ENCODE measurements at places on chromosomes 7 and 10.

- DNase-seq = no peak
Observed at GRCh38 chr10:89683883-89684282, 17.5 kb upstream of the KIF20B start.

- no peak for DNase-seq
Observed at GRCh38 chr10:58998924-58999713, 177.3 kb upstream of the PHYHIPL start.

DNA sequence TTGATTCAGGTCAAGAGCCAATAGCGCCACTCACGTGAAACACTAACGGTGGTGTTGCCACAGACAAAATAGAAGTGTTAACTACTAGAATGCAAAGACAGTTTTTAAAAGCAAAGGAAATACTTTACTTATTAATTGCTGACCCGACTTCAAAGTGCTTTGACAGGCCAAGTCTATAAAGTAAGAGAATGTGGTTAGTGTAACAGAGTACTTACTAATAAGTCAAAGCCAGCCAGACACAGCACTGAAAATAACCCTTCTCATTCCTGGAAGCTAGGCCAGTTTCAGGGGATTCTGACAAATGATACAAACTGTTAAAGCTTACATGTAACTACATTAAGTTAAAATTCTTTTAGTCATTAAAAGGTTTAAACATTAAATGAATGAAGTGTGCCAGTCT lies 50.3 kb downstream of the ENO4 start:
- no peak for DNase-seq

DNA sequence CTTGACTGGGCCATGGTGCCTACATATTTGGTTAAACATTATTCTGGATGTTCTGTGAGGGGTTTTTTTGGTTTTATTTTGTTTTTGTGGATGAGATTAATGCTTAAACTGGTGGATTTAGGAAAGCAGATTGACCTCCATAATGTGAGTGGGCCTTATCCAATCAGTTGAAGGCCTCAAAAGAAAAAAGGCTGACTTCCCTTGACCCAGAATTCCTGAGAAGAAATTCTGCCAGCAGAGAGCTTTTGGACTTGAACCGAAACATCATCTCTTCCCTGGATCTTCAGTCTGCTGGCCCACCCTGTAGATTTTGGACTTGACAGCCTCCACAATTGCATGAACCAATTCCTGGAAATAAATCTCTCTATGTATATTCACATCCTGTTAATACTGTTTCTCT lies 94.4 kb downstream of the ADRA2A start:
- no peak for DNase-seq

DNA sequence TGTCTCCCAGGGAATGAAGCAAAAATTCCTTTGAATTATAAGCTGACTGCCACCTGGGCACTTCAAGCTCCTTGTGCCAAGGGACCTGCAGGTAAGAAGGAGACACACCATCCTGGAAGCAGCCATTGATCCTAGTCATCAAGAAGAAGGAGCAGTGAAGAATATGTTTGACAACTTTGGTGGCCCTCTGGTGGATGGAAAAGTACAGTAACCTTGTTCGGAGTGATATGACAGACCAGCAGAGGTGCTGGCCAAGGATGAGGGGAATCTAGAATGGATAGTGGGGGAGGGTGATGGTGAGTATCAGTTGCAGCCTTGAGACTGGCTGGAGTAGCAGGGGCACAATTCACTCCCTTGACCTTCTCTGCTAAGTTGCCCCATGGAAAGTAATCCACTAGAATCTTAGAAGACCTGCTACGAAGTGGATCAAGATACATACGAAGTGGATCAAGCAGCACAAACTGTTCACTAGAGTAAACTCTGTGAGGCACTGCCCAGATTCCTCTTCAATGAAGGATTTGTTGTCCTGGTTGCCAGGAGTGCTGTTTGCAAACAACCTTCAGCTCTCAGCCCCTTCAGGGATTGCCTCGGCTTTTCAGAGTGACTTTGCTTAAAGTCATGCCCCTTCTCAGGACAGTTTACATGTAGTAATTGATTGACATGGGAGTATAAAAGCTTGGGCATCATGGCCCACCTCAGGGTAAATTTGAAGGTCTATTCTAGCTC lies 44.8 kb upstream of the ORC5 start:
- no peak for DNase-seq

DNA sequence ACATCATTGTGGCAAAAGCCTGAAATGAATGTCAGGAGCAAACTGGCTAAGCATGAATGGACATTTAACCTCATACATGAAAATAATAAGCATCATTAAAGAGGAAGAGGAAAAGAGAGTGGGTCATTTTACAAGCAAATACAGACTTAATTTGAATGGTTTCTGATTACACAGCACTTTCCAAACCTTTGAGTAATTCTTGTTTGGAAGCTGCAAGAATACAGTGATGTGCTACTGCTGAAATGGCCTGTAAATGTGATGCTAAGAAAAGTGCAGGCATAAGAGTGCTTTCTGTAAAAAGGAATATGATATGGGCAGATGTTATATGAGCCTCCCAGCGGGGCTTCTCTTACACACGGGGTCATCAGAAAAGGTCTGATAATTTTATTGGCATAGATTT lies 30.2 kb downstream of the TAS2R16 start:
- no peak for DNase-seq

Data from central memory CD8-positive, alpha-beta T cell (primary cell).